ENCODE measurements at places on chromosomes 2 and 18.
A peak's percentile ranks its signal among the peaks of the same experiment; 100 is the strongest.

DNA sequence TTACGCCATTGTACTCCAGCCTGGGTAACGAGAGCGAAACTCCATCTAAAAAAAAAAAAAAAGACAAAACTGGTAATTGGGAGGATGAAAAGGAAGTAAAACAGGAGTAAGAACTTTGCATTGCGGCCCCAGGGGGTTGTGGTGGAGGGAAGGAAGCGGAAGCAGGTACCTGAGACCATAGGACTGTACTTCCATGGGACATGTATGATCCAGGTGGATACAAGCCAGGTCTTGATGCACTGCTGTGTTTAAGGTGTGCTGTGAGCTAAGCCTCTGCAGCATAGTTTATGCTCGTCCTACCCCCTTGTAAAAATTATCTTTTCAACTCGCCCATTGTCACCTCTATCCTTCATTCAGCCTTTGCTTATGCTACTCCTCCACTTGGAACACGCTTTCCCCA, 23.7 kb downstream of the FBXO36 start:
- DNase-seq, result no peak

DNA sequence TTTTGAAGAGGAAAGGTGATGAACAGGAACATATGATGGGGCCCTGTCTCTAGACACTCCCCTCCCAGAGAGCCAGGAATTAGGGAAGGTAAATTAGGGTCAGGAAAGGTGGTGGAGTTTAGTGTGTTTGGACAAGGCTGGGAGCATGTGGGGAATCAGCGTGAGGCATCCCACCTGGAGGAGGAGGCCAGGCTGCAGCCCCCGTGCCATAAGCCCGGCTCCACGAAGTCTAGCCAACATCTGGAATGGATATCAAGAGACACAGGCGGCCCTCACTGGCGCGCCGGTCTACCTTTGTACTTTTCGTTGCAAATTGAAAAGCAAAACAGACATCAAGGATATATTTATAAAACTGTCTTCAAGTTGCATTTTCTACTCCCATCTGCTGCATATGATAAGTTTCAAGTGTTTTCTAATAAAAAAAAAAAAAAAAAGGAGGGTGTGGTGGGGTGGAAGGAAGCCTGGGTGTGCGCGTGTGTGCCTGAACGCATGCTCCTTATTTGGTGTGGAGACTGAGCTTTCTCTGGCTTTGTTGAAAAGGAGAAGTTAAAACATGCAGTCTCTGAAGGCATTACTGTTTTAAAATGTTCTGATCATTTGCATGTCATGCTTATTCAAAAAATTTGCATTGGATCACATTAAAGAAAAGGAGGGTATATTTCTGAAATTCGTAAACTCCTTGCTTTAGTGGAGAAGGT, 546.7 kb upstream of the ID2 start:
- DNase-seq, result no peak

DNA sequence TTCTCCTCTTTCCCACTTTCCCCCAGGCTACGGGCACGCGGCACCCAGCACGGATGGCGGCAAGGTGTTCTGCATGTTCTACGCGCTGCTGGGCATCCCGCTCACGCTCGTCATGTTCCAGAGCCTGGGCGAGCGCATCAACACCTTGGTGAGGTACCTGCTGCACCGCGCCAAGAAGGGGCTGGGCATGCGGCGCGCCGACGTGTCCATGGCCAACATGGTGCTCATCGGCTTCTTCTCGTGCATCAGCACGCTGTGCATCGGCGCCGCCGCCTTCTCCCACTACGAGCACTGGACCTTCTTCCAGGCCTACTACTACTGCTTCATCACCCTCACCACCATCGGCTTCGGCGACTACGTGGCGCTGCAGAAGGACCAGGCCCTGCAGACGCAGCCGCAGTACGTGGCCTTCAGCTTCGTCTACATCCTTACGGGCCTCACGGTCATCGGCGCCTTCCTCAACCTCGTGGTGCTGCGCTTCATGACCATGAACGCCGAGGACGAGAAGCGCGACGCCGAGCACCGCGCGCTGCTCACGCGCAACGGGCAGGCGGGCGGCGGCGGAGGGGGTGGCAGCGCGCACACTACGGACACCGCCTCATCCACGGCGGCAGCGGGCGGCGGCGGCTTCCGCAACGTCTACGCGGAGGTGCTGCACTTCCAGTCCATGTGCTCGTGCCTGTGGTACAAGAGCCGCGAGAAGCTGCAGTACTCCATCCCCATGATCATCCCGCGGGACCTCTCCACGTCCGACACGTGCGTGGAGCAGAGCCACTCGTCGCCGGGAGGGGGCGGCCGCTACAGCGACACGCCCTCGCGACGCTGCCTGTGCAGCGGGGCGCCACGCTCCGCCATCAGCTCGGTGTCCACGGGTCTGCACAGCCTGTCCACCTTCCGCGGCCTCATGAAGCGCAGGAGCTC, 35.4 kb downstream of the KCNK3 start:
- DNase-seq, result no peak

GRCh38 chr2:101571951-101572350, 97.0 kb upstream of the RFX8 start:
- DNase-seq, result no peak

GRCh38 chr2:231886071-231886681, 40.0 kb downstream of the NPPC start:
- no peak for DNase-seq

- no peak for DNase-seq
Observed at GRCh38 chr2:95232232-95232631, 24.9 kb downstream of the ZNF892 start.

GRCh38 chr2:30266051-30266621, 34.8 kb downstream of the LBH start:
- peak; percentile 27 for DNase-seq

- no peak for DNase-seq
Observed at GRCh38 chr2:232420463-232421188, 14.0 kb downstream of the ALPG start.

GRCh38 chr2:86003104-86003503, 102.6 kb downstream of the POLR1A start:
- DNase-seq, result no peak

DNA sequence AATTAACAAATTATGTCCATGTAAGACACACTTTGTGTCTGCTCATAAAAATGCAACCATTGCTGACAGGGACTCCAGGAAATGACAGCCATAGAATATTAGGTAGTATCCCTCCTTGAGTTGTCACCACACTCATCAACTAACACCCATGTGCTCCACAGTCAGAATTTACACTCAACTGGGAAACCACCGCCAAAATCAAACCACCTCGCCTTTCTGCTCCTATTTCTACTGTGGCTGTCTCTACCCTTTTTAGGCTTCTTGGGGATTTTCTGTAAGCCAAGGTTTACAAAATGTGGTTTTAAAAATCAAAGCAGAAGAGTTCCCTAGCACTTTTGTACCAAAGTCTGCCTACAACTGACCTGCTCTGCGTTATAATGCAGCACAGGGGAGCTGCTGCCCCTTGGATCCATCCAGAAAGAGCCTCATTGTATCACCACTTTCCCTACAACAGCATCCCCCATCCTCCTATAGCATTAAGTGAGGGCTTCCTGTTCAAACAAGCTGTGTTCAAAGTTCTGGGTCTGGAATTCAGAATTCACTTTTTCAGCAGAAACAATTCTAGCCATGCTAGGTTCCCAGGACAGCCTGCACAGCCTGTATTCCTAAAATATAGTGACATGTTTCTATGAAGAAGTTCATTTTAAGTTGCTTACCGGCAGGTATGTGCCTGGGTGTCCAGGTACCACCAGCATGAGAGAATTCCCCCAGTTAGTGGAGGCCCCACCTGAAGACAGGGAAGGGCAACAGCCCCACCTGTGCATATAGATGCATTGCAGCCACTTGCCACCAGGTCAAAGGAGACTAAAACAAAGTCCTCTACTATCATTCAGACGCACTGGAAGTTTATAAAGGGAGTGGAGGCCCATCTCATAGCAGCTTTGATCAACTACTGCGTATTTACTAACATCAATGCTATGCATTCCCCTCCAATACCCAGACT, 104.3 kb downstream of the MYO5B start:
- DNase-seq, result no peak

DNA sequence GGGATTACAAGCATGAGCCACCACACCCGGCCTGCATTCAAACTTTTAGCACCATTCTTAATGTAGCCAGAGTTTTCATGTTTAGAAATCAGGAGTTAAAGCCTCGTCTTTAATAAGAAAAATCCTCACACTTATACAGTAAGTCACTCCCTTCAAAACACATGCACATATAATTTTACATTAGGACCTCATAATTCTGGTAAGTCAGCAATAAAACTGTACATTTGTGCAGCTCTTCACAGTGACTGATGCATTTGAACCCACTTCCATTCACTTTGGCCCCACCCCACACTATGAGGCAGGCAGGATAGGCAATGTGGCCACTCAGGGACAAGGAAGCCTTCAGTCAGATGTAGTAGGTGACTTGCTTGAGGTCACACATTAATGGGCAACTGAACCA, 141.7 kb upstream of the SIX3 start:
- DNase-seq, result no peak

GRCh38 chr2:113829761-113830160, 60.1 kb upstream of the ACTR3 start:
- no peak for DNase-seq

GRCh38 chr2:242015108-242016065, 145.9 kb downstream of the RTP5 start:
- DNase-seq, result no peak

DNA sequence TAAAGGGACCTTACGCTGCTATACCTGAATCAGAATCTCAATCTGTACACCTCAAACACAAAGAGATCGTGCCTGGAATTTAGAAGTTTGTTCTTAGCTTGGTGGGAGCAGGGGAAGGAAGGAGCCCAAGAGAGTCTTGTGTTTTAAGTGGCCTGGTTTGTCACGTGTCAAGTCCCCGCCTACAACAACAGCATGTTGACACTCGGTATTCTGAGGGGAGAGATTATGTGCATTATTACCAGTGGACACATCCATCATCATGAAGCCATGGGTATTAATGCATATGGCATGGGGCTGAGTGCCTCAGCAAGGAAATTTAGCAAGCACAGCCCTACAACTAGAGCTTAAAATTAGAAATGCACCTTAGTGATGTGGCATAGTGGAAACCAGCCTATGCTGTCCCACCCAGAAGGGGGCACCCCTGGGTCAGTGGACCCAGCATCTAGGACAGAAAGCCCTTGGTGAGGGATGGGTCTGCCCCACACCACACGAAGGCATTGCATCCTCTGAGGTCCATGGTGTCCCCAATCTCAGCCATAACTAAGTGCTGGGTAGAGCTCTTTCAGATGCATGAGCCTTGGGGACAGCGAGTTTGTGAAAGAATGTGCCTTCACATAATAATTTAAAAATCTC, 138.7 kb downstream of the MGAT5 start:
- no peak for DNase-seq
